LHCN-M2 (cell line): ENCODE measurements at places on chromosomes 16 and 17. TPM values are rescaled to one million over a fixed set of nuclear protein-coding genes. Genes with fewer than 3 reads are reported as not detected.

GRCh38 chr16:81424771-81425170 is 19.8 kb upstream of the CMIP start:
- DNase-seq: no peak

DNA sequence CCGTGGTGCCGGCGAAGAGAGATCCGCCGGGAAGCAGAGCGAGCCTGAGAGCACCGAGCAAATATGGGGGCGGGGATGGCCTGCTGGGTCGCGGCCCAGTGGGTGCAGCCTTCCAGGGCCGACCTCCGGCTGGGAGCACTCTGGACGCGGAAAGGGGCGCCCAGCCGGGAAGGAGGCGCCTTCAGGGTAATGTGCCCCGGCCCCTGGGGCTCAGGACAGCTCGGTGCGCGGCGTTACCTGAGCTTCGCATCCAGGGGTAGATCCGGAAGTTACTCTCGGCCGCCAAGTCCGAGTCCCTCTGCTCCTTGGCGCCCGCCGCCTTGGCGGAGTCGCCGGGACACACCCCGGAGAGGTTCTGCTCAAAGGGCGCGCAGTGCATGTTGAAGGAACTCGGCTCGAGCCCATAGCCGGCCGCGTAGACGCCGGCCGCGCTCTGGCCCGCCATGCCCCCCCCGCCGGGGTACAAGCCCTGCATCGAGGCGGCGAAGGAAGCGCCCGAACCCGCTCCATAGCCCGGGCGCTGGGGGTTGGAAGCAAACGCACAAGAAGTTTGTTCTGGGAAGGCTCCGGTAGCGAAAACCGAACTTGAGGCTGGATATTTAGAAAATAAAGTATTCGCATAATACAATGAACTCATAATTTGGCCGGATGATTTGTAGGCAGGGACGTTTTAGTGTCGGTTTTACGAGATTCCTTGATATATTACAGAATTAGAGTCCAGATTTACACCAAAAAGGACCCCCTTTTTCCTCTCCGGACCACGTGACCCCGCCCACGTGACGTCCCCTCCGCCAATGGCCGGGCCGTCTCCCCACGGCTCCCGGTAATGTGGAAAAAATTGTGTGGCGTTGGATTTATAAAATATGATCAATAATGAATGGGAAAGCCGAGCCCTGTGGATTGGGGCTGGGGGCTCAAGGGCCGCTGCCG is at the start of gene HOXB7:
Gene HOXB7 (minus strand): TSS at position 736 of the 930 bp plus-strand sequence. CDS start 99 bp downstream, at position 637.
- peak; percentile 73 for DNase-seq

GRCh38 chr17:73641826-73642600 is 2.2 kb downstream of the SDK2 start:
- DNase-seq: no peak

- DNase-seq: no peak
These were observed 129.3 kb downstream of the PHKB start for GRCh38 chr16:47590472-47590871.

DNA sequence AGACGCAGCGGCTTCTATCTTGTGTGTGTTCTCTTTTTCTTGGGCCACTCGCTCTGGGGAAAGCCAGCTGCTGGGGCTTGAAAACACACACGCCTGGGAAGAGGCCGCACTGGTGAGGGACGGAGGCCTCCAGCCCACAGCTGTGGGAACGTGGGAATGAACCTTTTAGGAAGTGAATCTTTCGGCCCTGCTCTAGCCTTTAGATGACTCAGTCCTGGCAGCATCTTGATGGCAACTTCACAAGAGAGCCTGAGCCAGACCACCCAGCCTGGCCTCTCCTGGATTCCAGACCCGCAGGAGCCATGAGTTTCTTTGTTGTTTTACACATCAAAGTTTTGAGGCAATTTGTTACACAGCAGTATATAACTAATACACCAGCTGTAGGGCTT is 2.2 kb upstream of the PDPK1 start:
- DNase-seq: peak; percentile 77

GRCh38 chr16:67015313-67015731 is 13.6 kb upstream of the CBFB start:
- DNase-seq: no peak

DNA sequence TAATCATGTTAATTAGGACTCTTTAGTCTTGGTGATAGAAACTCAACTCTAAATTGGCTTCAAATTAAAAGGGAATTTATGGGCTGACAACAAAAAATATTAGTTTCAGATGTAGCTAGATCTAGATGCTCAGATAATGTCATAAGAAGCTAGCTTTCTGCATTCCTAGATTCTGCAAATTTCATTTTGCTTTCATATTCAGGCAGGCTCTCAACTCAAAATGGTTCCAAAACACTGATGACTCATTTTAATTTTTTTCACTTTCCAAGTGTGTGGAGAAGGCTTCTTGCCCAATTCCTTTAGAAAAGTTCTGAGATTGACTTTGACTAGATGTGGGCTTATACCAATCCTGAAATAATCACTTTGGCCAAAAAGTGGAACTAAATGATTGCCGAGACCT is 236.7 kb upstream of the GOT2 start:
- DNase-seq: peak; percentile 11

DNA sequence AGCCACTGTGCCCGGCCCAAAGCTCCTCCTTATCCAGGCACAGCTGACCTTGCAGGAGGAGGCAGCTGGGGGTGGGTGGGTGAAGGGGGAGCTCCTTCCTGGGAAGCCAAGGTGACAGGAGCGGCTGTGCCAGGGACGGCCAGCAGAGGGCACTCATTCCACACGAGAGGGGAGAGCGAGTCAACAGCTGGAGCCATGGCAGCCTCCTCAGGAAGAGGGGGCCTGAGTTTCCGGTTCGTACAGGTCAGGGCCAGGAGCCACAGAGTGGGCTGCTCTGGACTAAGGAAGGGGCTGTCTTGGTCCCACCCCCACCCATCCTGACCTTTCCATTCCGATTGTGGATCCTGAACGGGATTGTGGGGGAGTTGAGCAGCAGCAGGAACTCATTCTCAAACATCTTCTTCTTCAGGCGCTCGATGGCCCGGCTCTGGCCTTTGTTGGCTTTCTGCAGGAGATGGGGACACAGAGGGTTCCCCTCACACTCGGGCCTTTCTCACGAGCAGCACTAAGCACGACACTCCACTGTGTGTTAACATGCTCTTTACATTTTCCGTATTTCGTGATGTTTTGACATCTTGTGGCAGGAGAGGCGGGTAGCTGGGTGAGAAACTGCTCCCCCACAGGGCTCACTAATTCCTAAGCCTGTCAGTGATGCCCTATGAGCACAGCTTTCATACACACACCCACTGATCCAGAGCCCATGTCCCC is 61.6 kb downstream of the TIMM22 start:
- peak; percentile 60 for DNase-seq

DNA sequence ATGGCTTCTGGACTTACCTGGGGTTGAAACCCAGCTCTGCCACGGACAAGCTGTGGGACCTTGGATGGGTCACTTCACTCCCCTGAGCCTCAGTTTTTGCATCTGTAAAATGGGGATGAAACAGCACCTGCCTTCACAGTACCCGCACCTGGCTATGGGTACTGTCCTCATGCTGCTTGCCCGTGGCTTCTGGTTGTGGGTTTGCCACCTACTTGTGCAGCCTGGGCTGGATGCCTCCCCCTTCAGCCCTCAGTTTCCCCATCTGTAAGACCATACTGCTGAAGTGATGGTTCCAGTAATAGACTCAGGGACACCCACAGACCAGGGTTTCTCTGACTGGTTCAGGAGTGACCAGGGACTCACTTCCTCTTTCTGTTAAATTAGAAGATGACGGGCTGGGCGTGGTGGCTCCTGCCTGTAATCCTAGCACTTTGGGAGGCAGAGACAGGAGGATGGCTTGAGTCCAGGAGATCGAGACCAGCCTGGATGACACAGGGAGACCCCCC is 9.4 kb downstream of the GLIS2 start:
- DNase-seq: no peak

DNA sequence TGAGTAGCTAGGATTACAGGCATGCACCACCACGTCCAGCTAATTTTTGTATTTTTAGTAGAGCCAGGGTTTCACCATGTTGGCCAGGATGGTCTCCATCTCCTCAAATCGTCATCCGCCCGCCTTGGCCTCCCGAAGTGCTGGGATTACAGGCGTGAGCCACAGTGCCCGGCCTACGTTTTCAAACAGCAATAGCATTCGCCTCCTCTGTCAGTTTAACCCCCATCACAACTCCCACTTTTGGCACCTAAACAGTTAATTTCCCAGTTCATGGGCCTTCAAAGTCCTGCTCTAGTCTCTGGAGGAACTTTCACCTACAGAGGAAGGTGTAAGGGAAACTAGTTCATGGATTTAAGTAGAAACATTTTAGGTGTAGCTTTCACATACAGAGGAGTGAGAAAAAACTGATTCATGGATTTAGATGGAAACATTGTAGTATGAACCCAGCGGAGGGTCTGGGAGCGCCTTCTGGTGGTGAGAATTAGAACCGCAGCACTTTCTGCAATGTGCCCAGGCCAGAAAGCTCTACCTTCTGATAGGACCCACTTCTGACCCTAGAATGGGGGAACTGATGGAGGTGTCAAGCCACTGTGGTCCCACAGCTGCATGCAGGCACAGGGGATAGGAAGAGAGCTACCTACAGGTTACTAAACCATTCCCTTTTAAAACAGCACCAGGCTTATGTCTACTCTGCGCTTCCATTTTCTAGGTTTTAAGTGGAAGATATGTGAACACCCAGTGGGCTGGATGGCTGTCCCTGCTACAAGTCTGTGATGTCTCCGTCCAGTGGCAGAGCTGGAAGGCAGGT is 12.0 kb upstream of the MEOX1 start:
- peak; percentile 44 for DNase-seq

DNA sequence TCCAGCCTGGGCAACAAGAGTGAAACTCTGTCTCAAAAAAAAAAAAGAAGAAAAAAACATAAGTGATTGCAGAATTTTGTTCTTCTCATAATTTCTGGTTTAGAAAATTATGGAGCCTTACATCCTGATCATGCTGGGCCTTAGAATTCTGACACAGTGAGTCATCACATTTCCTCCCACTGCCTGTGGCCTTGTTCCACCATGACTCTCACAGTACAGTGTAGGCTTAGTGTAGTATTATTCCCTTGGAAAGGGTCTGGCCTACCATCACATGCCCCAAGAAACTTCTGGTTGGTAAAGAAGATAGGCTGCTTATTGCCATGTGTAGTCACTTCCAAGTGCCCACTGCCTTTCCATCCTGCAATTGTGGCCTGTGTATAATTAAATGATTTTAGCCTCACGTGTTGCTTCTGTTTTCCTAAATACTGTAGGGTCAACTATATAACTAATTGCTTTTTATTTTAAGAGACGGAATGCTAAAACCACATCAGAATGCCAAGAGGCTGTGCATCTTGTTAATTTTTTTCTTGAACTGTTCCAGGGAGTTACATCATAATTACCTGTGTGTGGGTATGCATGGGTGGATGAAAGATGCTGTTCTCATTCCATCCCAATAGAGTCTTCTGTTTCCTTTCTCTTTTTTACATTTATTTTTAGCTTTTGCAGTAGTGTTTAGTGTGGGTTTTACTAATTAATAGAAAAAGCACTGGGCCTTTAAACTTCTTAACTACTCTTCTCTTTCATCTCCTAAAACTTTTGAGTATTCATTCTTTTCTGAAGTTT is 25.9 kb downstream of the OGFOD1 start:
- DNase-seq: peak; percentile 91

- DNase-seq: no peak
These were observed 70.9 kb downstream of the GNAO1 start for GRCh38 chr16:56262148-56262547.

DNA sequence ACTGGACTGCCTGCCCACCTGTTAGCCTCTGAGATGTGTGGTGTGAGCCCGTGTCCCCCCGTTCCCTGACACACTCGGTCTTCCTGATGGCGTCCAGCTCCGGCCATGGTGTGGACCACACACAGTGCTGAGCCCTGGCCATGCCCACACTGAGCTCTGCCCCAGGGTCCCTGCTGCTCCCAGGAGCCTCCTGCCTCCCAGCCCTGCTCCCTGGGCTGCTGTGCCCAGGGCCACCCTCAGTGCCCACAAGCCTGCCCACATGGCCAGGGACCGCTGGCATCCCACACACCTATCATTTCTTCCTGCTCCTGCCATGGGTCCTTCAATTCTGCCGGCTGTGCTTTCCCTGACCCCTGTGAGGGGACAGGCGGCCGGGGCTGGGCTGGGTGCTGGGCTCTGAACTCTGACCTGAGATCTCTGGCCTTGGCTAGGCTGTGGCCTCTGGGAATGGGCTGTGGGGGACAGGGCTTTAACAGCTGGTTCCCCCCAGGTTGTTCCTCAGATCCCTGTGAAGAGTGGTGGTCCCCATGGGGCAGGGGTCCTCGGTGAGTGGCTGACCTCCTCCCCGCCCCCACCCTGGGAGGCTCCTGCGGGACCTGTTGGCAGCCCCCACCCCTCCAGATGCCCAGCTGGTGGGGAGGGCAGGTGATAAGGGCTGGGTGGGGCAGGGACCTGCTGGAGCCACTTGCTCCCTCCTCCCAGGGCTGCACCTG is 4.0 kb downstream of the CEMP1 start:
- no peak for DNase-seq

DNA sequence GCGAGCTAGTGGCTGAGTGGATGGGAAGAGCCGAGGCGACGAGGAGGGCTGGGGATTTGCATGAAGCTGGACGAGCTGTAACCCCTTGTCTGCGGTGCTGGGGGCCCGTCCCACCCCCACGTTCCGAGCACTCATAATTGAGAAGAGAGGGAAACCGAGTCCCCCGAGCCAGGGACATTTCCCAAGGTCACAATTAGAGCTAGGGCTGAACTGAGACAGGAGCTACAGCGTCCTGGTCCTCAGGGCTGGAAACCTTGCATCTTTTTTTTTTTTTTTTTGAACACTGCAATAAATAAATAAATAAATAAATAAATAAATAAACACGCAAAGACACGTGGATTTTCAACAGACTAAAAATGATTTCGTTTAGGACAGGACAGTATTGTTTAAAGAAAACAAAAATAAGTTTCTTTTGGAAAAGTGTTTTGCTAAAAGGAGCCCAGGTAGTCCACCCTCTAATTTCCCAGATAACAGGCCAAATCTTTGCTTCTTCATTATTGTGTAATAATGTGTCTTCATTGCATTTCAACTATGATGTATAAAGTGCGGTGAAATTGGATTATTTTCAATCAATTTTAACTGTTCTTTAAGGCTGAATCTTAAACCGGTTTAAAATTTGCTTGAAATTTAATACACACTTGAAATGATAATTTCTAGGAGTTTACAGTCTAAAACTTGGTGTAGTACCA is 992 bp downstream of the GDPD1 start:
- DNase-seq: no peak

GRCh38 chr17:50445730-50446325 is 19.8 kb downstream of the ACSF2 start:
- DNase-seq: no peak

- DNase-seq: no peak
These were observed 8.2 kb upstream of the TBKBP1 start for GRCh38 chr17:47685556-47686275.

- peak; percentile 40 for DNase-seq
These were observed 11.5 kb downstream of the EPOP start for GRCh38 chr17:38663125-38663751.

- peak; percentile 69 for DNase-seq
These were observed 5.1 kb upstream of the TRIM25 start for GRCh38 chr17:56918916-56919315.

Gene DHRS7C
- not detected in 2 replicates for total RNA-seq

Gene ATP2A3
- 0.77 and 3.8 TPM in 2 replicates for total RNA-seq

Gene RNF43
- total RNA-seq: not detected in 2 replicates

Gene WFIKKN2
- not detected in 2 replicates for total RNA-seq

Gene FOXJ1
- 0.26 TPM in 1 of 2 replicates, not detected in the other for total RNA-seq

Gene CRYBA1
- not detected in 2 replicates for total RNA-seq

Gene TPSD1
- total RNA-seq: not detected in 2 replicates

Gene ADAP2
- 0.75 TPM in 1 of 2 replicates, not detected in the other for total RNA-seq

Gene HBA2
- total RNA-seq: 0.77 TPM in 1 of 2 replicates, not detected in the other
